ENCODE measurements at places on chromosomes 1 and 21. TPM values are rescaled to one million over a fixed set of nuclear protein-coding genes. Genes with fewer than 3 reads are reported as not detected.

RIMS3 gene
- total RNA-seq: 1.4 TPM

AMY1C gene
- total RNA-seq: not detected

CLCA4 gene
- not detected for total RNA-seq

AGT gene
- not detected for total RNA-seq

DNA sequence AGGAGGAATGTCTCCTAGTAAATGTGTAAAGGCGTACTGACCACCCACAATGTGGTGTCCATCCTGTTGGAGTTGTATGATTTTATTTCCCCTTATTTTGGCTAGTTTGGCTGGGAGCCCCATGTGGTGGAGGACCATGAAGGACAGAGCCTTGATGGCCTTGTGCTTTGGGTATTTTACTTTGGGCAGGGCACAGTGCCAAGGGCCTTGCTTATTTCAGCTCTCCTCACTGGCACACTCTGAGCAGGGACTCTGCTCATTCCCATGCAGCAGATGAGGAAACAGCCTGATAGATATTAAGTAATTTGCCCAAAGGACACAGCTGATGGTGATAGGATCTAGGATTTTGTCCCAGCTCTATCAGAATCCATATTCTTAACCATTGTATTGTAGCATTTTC is 50.2 kb downstream of the SMYD2 start:
- no peak overlapping the region for H3K27ac ChIP-seq
- no peaks in the 10 kb centered on the region for H3K4me1 ChIP-seq
- peaks cover 5% of the 10 kb centered on the region for H3K36me3 ChIP-seq
- no peaks in the 10 kb centered on the region for H3K27me3 ChIP-seq
- H3K4me3 ChIP-seq: no peak overlapping the region

- no peaks in the 10 kb centered on the region for H3K27me3 ChIP-seq
- H3K36me3 ChIP-seq: peaks cover 3% of the 10 kb centered on the region
- no peak for DNase-seq
- no peak overlapping the region for H3K4me3 ChIP-seq
Observed at GRCh38 chr1:91781371-91781825, 104.6 kb downstream of the TGFBR3 start.

DNA sequence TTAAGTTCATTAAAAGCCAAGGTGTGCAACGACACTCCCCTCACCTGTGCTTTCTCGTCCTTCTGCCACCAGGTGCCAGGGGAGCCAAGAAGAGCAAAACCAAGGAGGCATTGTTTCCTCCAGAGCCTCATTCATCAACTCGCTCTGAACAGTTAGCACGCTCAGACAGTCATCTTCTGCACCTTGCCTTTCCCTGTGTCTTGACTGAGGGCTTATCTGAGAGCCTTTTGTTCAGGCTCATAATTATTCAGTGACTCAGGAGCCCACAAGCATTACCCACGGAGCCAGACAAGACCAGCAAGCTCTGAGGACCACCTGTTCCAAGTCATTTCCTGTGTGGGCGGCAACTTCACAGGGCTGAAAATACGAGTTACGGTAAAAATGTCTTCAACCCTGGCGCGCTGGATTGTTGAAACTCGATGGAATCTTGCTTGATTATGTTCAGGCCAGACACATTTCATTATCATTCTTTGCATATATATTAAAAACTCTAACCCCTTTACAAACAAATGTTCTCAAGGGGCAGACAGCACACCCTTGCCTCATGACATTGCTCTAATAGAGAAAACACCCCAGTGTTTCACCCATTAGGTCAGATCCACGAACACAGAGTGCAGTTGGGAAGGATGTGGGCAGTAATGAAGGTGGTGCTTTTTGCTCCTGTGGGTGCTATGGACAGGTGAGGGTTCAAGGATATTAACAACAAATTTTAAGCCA is 89.7 kb upstream of the RUNX1 start:
- DNase-seq: peak; percentile 69
- H3K4me3 ChIP-seq: peak overlapping the region; percentile 20

- no peak overlapping the region for H3K4me3 ChIP-seq
- no peak overlapping the region for H3K27ac ChIP-seq
- peaks cover 3% of the 10 kb centered on the region for H3K27me3 ChIP-seq
- no peaks in the 10 kb centered on the region for H3K36me3 ChIP-seq
- DNase-seq: no peak
Observed at GRCh38 chr21:36129219-36129618, 5.7 kb upstream of the CBR3 start.

GRCh38 chr1:214022810-214023425 is 35.1 kb downstream of the PROX1 start:
- no peak overlapping the region for H3K27ac ChIP-seq
- no peak overlapping the region for H3K4me3 ChIP-seq
- no peaks in the 10 kb centered on the region for H3K36me3 ChIP-seq
- no peaks in the 10 kb centered on the region for H3K27me3 ChIP-seq

DNA sequence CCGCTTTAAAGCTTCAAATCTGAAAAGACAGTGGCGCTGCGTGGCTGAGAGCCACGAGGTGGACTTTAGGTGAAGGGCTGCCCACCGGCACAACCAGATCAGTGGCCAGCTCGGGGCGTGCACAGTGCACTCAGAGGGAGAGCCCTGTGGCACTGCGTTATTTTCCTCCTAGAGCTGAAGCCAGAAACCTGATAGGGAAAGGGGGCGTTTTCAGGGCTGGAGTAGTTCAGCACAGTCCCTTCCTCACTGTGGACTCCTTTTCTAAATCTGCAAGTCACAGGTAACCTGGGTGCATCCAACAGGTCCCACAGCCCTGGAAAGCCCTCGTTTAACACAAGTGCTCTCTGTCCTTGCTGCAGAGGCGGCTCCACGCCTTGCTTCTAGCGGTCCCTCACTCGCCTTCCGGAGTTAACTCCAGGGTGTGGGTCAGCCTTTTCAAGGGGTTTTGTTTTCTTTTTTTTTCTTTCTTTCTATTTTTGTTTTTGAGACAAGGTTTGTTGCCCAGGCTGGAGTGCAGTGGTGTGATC is 81.2 kb downstream of the GALNT2 start:
- DNase-seq: no peak
- H3K36me3 ChIP-seq: no peaks in the 10 kb centered on the region
- H3K27me3 ChIP-seq: no peaks in the 10 kb centered on the region
- H3K4me3 ChIP-seq: no peak overlapping the region

DNA sequence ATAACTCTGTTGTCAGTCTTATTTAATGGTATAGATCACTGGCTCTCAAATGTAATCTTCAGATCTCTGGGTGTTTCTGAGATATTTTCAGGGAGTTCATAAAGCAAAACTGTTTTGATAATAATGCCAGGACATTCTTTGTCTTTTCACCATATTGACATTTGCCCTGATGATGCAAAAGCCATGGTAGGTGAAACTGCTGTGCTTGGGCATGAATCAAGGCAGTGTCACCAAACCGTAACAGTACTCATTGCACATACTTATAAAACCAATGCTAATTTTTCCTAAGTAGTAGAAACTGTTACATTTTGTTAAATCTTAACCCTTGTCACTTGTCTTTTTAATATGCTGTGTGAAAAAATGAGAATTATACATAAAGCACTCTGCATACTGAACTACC is 76.0 kb downstream of the RPS6KC1 start:
- H3K36me3 ChIP-seq: no peaks in the 10 kb centered on the region
- H3K4me3 ChIP-seq: no peak overlapping the region
- no peaks in the 10 kb centered on the region for H3K27me3 ChIP-seq
- H3K4me1 ChIP-seq: no peaks in the 10 kb centered on the region

GRCh38 chr1:15559189-15559810 is 25.6 kb downstream of the AGMAT start:
- DNase-seq: no peak
- no peaks in the 10 kb centered on the region for H3K4me1 ChIP-seq
- no peak overlapping the region for H3K27ac ChIP-seq
- peaks cover 22% of the 10 kb centered on the region for H3K36me3 ChIP-seq

DNA sequence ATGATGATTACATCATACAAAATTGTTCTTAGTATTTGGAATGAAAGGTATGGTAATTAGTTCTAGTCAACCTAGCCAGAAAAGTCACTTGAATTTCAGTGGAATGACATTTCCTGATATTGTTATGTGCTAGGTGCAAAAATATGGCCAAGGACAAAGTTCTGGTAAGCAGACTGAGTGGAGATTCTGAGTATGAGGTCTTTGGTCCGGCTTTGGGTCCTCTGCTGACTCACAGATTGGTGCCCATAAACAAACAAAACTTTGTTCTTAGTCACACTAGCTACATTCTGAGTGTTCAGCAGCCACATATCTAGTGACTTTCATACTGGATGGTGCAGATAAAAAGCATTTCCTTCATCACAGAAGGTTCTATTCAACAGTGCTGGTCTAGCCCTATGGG is 206.1 kb downstream of the ZNF648 start:
- H3K4me3 ChIP-seq: no peak overlapping the region
- H3K27ac ChIP-seq: no peak overlapping the region
- H3K36me3 ChIP-seq: no peaks in the 10 kb centered on the region

GRCh38 chr1:10360045-10360444 is 38.8 kb upstream of the PGD start:
- H3K4me3 ChIP-seq: no peak overlapping the region
- no peak for DNase-seq
- H3K4me1 ChIP-seq: no peaks in the 10 kb centered on the region
- no peak overlapping the region for H3K27ac ChIP-seq
- H3K27me3 ChIP-seq: no peaks in the 10 kb centered on the region
- H3K36me3 ChIP-seq: no peaks in the 10 kb centered on the region
